Fibroblast of lung (primary cell): ENCODE measurements at places on chromosomes 1 and 21.

- no peak for DNase-seq
Measured at GRCh38 chr1:199007423-199007822, 368.6 kb downstream of the PTPRC start.

DNA sequence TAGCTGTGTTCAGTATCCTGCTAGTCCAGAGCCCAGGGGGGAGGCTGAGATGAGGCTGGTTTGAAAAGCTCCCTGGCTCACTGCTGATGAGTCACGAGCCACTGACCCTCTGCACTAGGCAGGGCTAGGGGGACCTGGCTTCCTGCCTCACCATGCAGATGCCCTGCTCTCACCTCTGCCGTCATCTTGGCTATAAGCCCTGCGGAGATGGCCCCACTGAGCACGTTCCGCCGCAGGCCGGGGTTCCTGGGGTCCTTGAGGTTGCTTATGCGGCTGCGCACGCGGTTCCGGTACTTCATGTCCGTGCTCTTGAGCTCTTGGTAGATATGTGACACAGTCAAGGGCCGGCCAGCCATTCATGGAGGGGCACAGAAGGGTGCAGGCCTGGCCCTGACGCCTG is 24.1 kb upstream of the ZNF436 start:
- DNase-seq = peak; percentile 84

GRCh38 chr1:231887866-231888265 is 261.3 kb downstream of the DISC1 start:
- no peak for DNase-seq

- DNase-seq = no peak
Measured at GRCh38 chr21:36163750-36164741, 7.4 kb downstream of the DOP1B start.

- DNase-seq = no peak
Measured at GRCh38 chr1:180433873-180434272, 68.5 kb downstream of the ACBD6 start.

DNA sequence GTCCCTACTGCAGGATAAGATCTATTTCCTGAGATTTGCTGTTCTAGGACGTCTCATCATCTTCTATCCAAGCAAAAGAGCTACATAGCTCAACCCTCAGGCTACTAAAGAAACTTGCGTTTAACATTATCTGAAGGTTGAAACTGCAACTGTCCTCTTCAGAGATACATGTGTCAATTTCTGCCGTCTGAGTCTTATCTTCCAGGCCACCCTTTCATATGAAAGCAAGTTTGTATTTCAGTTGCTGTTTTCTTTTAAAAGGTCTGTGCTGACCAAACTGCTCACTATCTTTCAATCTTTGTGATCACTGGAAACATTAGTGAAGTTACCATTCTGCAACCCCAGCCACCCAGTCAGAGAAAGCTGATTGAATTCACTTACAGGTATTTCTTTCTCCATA is 108.6 kb upstream of the RAB3GAP2 start:
- DNase-seq = no peak

- no peak for DNase-seq
Measured at GRCh38 chr1:209803568-209803967, 2.4 kb downstream of the IRF6 start.

DNA sequence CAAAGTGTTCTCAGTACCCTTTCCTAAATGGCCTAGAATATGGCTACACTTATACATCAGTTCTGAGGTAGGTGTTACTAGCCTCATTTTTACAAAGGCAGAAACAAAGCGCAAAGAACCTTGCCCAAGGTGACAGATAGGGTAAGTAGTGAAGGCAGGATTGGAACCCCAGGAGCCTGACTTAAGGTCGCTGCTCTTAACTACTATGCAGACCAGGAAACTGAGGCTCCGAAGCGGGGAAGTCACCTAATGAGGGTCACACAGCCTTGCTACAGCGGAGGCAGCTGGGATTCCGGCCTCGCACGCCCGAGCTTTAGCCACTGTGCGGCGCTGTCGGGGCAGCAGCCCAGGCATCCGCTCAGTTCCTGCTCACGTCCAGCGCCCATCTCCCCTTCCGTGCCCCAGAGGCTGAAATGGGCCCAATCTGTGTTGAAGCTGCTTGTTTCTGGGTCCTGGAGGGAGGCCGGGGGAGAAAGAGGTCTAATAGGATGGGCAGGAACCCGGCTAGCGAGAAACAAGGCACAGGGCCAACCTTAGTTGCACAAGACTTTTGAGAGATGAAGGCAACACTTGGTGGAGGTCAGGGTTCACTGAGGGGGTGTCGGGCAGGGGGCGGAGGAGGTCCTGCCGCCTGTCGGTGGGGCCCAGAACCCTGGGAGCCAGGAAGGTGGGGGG is 1.4 kb upstream of the FOXD2 start:
- peak; percentile 59 for DNase-seq

- no peak for DNase-seq
Measured at GRCh38 chr1:205965036-205965884, 22.0 kb upstream of the SLC26A9 start.

GRCh38 chr1:201144701-201145100 is 9.6 kb downstream of the TMEM9 start:
- DNase-seq = no peak

- no peak for DNase-seq
Measured at GRCh38 chr1:182003953-182004586, 57.4 kb downstream of the ZNF648 start.

DNA sequence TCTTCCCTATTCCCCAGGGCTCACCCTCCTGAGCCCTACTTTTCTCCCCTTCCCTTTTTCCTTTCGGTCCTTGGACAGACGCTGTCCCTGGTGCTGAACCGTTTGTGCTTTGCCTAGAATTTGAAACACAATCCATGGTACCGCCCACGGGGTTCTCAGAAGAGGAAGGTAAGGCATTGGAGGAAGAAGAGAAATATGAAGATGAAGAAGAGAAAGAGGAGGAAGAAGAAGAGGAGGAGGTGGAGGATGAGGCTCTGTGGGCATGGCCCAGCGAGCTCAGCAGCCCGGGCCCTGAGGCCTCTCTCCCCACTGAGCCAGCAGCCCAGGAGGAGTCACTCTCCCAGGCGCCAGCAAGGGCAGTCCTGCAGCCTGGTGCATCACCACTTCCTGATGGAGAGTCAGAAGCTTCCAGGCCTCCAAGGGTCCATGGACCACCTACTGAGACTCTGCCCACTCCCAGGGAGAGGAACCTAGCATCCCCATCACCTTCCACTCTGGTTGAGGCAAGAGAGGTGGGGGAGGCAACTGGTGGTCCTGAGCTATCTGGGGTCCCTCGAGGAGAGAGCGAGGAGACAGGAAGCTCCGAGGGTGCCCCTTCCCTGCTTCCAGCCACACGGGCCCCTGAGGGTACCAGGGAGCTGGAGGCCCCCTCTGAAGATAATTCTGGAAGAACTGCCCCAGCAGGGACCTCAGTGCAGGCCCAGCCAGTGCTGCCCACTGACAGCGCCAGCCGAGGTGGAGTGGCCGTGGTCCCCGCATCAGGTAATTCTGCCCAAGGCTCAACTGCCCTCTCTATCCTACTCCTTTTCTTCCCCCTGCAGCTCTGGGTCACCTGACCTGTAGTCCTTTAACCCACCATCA is 10.4 kb downstream of the BCAN start:
- DNase-seq = peak; percentile 33

DNA sequence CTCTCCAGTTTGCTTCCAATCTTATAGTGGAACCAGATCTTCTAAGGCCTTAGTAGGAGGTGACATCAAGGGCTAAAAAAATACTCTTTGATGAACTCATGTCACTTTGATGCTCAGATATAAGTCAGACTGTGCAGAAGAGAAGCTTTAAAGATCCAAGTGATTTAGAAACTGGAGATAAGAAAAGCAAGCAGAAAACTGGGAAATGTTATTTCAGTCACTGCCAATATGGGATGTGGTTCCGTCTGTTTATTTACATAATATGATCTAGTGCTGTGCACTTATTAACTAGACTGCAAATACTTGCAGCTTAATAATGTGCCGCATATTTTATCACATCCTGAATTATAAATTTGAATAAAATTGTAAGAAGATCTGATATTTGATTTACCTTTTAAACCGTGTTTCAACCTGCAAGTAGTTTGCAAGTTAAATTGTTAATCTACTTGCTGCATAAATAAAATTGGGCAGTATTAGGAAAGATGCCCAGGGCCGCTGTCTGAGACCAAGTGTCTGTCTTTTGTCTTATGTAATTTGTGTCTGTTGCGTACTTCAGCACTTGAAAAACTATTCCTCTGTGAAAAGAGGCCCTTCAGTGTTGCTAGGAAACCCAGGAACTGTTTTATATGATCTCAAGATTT is 29.6 kb downstream of the CXADR start:
- DNase-seq = peak; percentile 62

DNA sequence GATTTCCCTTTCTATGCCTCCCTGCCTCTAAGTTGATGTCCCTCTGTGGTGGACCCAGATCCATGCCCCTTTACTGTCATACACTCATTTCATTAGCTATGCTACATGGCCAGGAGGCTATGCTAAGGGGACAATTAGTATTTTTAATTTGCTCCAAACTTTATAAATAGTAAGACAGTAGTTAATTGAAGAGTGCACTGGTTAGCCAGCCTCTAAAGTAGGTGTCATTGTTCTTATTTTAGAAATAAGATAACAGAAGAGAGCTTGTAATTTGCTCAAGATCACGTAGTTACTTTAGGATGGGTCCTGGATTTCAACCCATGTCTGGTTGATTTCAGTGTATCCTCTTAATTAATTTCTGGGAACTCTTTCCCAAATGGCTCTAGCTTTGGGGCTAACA is 29.4 kb upstream of the GNG12 start:
- DNase-seq = no peak

- DNase-seq = no peak
Measured at GRCh38 chr1:53321776-53322602, 5.9 kb downstream of the LRP8 start.

- no peak for DNase-seq
Measured at GRCh38 chr1:118927427-118928187, 60.5 kb downstream of the TBX15 start.

DNA sequence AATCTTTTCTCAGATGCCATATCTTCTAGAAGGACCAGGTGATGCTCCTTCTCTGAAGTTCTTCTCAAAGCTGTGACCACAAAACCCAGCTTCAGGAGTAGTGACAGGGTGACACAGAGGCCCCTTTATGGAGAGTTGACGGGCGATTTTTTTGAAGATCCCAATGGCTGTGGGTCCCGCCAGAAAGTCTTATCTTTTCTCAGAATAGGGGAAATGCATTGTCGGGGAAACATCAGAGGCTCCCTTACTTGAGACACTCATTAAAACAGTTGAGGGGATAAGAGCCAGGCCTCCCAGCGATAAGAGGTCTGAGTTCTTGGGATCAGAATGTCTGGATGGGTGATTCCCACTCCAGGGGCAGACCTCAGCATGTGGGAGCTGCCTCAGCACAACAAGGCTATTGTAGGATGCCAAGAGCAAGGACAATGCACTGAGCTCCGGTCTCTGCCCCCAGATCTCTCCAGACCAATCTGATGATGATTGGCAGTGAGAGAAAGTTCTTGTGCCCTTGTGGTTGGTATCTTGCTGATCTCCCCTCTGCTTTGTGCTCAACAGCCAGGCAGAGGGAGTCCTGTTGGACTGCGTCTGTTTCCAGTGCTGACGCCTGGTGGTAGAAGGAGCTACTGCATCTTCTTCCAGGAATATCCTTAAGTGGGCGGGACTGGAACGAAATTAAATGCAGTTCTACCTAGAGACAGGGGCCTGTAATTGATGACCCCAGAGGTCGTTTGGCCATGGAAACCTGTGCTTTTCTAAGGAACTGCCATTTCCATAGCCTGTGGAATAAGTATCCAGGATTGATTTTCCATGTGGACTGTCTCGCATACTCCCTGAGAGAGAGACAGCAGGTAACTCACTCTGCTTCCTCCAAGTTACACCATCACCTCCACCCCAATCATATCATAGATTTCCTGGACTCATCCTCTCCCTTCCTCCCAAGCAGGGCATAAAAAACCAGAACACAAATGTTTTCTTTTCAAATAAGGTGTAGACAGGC is 6.8 kb upstream of the ACKR1 start:
- DNase-seq = peak; percentile 60

- peak; percentile 77 for DNase-seq
Measured at GRCh38 chr21:28436286-28436932, 556.3 kb downstream of the LTN1 start.

DNA sequence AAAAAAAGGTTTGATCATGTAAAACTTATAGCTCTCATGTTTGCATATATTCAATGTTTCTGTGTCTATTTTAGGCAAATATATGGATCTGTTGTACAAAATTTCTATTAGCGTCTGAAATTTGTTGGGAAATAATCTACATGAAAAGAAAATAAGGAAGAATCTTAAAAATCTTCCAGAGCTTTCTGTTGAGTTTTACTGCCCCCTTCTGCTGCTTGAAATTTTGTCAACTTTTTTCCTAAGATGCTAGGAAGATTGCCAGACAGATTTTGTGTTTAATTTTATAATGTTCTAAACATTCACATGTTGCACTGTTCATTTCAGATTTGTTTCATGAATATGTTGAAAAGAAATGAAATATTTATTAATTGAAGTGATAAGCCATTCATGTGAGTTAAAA is 2.5 kb upstream of the PTGS2 start:
- DNase-seq = peak; percentile 21

- DNase-seq = no peak
Measured at GRCh38 chr1:7109901-7110300, 324.6 kb downstream of the CAMTA1 start.

DNA sequence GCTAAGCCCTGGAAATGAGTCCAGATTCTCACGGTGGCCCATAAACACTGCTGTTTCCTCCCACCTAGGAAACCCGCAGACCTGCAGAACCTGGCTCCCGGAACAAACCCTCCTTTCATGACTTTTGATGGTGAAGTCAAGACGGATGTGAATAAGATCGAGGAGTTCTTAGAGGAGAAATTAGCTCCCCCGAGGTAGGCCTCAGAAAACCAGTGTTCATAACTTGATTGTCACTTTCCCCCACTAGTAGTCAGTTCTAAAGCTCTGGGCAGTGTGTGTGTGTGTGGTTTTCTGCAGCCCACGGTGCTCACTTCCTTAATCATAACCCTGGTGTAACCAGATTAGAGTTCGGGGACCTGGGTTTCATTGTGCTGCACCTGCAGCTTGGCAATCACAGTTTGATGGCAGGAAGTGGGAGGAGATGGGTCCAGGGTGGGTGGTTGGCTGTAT is 39.1 kb downstream of the CLIC6 start:
- DNase-seq = no peak

GRCh38 chr1:20981915-20982314 is 194.8 kb downstream of the EIF4G3 start:
- DNase-seq = peak; percentile 27

DNA sequence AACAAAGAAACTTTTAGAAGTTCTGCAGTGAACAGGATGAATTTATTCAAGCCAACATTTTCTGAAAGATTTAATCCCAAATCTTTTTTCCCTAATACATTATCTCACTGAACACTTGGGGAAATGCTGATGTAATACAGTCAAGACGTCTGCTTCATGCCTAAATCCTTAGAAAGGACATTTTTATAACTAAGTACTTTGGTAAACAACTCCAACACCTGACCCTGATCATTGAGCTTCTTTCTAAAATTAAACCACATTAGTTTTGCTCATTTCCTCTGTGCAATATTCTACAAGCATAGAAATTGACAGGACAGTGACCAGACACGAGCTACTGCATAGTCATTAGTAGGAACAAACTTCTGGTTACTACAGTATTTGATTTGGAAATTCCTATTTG is 183.5 kb downstream of the TPR start:
- no peak for DNase-seq
